ENCODE measurements at places on chromosomes 3 and 15.

DNA sequence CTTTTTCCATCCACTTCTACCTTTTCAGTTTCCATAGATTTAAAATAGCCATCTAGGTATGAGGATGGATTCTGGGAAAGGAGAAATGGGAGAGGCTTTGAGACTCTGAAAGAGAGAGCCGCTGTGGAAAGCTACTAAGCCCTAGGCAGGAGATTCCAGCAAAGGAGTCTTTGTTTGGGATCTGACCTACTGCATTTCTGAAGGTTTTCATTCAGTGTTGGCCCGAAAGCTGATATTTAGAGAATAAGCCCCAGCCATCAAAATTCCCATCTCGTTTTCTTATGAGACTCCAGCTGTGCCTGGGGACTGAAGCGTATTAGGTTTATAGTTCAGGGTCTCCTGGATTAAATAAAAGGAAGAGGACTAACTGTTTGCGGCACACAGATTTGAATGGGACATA is 19.5 kb downstream of the LIPH start:
- no peak for DNase-seq

- DNase-seq: no peak
Observed at GRCh38 chr3:123120573-123120972, 53.7 kb downstream of the PDIA5 start.

DNA sequence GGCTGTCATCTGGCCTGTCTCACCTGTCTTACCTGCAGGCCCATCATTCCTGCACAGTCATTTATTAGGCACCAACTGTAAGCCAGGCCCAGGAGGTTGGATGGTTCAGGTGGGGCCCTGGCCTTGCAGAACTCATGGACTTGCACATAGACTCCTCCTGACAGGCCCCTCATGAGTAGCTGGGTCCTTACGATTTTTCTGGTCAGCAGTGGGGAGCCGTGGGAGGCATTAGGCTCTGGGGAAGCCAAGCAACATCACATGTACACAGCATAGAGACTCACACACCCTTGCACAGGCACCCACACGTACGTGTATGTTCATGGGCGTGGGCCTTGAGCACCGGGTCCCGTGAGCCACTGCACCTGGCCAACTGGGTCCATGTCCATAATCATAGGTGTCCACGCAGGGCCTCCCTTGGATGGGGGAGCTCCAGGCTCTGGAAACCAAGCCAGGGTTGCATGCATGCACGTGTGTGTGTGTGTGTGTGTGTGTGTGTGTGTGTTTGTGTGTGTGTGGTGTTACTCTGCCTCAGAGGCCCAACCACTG is 20.3 kb downstream of the CISH start:
- DNase-seq: peak; percentile 50

DNA sequence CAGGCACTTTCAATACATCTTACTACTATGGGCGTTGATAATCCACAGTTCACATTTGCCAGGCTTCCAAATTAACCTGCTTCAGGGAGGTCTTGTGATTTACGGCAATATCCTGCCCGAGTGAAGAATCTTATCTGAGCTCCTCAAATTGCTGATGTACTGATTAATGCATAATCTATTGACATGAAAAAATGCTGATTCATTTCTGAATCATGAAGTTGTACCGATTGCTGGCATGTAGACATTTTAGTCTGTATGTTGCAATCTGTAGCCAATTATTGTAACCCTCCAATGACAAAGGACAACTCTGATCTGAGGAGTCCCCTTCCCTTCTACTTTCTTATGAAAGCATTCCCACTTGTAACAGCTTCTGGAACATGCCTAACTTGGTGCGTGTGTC is 97.2 kb downstream of the SEC22A start:
- DNase-seq: no peak

GRCh38 chr15:70439880-70440279 is 323.5 kb downstream of the UACA start:
- no peak for DNase-seq

GRCh38 chr3:169242708-169243513 is 420.6 kb downstream of the MECOM start:
- DNase-seq: no peak

DNA sequence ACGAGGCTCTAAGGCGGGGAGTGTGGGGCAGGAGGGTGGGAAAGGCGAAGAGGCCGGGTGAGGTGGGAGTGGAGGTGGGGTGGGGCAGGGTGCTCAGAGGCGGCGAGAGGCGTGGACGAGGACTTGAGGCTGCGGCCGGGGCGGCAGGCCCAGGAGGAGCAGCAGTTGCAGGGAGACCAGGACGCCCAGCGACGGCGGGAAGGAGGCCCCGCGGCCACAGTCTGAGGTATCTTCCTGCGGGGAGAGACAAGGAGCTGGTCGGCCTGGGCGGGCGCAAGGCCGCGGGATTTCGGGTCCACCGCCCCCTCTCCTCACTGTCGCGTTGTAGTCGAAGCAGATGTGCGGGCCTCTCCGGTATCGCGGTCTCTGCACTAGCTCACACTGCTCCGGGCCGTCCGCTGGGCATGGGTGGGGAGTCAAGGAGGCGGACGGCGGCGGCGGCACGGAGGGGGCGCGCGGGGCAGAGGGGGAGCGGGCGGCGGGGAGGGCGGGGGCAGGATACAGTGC is 5.3 kb upstream of the TMEM115 start:
- DNase-seq: no peak

- DNase-seq: no peak
Observed at GRCh38 chr3:177257006-177257405, 59.7 kb upstream of the TBL1XR1 start.

- DNase-seq: no peak
Observed at GRCh38 chr3:166864473-166865467, 515.3 kb downstream of the ZBBX start.

DNA sequence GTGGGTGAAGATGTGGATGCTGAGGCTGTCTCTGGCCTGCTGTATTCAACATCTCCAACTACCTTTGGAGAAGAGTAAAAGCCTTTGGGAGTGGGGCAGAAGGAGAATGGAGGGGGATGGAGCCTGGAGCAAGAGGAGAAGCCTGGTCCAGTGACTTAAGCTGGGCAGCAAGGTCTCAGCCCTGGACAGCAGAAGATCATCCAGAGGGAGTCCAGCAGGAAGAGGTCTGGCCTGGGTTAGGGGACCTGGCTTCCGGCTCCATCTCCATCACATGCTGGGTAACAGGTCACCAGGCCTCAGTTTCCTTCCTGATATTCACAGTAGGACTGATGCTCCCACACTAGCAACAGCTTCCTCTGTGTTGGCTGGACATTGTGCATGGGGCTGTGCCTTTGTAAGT is 3.8 kb upstream of the ISL2 start:
- no peak for DNase-seq

DNA sequence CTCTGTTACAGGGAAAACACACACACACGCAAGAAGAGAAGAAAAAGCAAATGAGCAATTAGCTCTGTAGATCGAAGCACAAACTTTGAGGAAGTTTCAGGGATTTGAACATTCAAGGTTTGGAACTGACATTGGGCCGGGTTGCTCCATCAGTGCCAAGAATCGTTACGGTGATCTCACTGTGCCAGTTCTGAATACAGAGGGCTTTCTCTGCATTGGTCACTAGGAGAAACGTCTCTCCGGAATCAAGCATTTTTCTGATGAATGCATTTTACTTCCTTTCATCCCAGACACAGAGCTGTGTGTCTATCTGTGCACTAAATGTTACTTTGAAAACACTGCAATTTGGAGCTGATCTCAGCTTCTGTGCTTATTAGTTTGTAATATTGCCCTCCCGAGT is 11.2 kb downstream of the HRH1 start:
- no peak for DNase-seq
